Omental fat pad (tissue), 4 donors: ENCODE measurements at places on chromosomes 3 and 15.

GRCh38 chr3:55160241-55160983, 232.6 kb upstream of the LRTM1 start:
- no peak for DNase-seq

DNA sequence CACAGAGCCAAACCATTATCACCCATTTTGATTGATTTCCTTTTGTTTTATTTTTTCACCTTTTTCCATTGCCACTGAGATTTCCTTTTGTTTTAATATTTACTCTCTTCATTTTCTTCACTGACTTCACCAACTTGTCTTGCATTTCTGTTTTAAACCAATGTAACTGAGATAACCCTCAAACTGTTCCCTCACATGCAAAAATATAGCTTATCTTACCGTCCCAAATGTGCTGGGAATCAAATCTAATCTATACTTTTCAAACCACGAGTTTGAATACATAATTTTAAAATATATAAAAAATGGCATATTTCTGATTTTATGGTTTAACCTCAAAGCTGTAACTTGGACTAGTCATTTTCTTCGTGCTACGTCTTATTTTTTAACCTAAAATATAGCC, 143.8 kb downstream of the PLD1 start:
- no peak for DNase-seq

GRCh38 chr3:181484026-181484425, 227.7 kb upstream of the SOX2 start:
- no peak for DNase-seq

DNA sequence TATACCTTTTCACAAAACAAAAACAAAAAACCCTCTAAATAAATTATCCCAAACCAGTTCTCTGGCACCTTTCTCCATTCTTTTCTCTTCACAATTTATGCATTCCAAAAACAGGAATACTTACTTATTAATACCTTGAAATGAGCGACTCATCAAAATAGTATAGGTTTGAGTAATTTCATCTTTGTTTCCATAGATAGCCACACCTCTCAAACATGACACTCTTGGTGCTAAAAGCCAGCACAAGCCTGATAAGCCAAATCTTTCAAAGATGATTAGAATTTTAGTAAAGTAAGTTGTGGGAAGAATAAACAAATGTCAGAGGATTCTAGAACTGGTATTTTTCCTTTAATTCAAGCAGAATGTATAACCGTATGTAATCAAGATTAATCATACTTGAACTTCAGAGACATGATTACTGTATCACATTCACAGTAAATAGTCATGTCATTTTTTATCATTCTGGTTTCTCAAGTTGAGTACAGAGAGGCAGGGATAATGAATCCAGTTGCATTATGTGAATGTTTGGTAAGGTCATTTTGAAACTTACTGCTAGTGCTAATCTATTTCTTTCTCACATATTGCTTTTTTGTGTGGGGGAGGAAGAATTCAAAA, 12.1 kb upstream of the WDR5B start:
- no peak for DNase-seq

GRCh38 chr3:36147934-36148558, 232.3 kb upstream of the STAC start:
- DNase-seq: no peak
